ENCODE measurements at places on chromosomes 7 and 10. TPM values are rescaled to one million over a fixed set of nuclear protein-coding genes. Genes with fewer than 3 reads are reported as not detected.

DNA sequence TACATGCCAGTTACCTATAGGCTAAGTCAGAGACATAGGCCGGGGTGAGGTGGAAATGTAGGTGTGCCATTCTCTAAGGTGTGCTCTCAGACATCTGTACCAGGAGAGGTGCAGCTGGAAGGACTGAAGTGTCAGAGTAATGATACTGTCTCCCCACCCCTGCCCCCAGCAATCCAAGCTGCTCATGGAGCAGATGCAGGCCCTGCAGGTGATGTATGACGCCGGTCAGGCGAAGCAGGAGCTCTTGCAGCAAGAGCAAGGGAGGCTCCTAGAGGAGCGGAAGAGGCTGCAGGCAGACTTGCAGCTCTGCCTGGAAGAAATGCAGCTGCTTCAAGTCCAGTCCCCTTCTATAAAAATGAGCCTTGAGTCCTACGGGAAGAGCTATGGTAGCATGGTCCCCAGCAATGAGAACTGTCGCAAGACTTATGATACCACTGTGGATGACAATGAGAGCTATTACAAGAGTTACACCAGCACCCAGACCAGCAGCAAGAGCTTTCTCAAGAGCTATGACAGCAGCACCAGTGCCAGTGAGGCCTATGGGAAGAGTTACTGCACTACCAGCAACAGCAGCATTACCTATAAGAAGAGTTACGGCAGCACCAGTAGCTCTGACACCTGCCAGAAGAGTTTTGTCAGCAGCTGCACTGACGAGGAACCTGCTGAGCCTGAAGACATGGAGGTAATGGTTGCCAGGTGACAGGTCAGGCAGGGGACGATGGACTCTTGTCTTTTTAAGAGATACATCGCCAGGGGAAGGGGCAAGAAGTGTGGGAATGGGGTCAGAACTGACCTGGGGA is 18.4 kb upstream of the FLNC start:
- H3K27me3 ChIP-seq: no peaks in the 10 kb centered on the region
- no peaks in the 10 kb centered on the region for H3K4me1 ChIP-seq
- no peak for DNase-seq

- DNase-seq: no peak
- no peaks in the 10 kb centered on the region for H3K36me3 ChIP-seq
- H3K4me3 ChIP-seq: no peak overlapping the region
- H3K27ac ChIP-seq: no peak overlapping the region
Measured at GRCh38 chr7:11935905-11936304, 103.9 kb upstream of the THSD7A start.

DNA sequence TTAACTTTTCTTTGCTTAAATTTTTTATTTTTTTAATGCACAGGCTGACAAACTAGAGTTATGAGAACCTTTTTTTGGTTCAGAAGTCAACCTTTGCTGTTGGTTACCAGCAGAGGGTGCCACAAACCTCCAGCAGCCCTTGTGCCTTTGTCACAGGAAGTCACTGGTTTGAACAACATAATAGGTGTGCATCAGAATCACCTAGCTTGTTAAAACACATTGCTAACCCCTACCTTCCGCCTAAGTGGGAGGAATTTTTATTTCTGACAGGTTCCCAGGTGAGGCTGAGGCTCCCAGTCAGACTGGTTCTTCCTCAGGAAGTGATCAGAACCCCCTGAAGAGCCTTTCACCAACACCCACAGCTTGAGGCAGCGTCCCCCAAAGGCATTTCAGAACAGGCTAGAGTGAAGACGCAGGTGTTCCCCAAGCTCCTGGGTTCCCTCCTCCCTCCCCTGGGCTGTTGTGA is 22.6 kb upstream of the VDAC2 start:
- peaks cover 6% of the 10 kb centered on the region for H3K4me1 ChIP-seq
- peak; percentile 55 for DNase-seq
- peak overlapping the region; percentile 85 for H3K27ac ChIP-seq
- peaks cover 2% of the 10 kb centered on the region for H3K36me3 ChIP-seq
- H3K27me3 ChIP-seq: no peaks in the 10 kb centered on the region

DNA sequence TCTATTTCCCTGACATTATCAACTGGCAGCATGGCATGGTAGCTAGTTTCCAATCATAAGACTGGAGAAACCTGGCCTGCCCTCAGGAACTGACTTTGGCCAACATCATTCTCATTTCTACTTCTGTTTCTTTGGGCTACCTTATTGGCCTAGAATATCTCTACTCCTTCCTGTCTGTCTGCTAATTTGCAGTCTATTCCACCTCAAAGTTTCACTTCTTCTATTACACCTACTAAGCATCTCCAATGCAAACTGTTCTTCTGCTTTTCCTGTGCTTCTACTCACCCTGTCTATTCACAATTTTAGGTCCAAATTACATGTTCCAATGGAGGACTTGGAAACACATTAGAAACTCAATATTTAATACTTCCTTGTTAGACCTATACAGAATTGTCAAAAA is 65.6 kb downstream of the ZNF503 start:
- H3K27me3 ChIP-seq: peaks cover 6% of the 10 kb centered on the region
- no peaks in the 10 kb centered on the region for H3K4me1 ChIP-seq
- no peaks in the 10 kb centered on the region for H3K36me3 ChIP-seq
- DNase-seq: no peak
- no peak overlapping the region for H3K4me3 ChIP-seq
- H3K27ac ChIP-seq: no peak overlapping the region

DNA sequence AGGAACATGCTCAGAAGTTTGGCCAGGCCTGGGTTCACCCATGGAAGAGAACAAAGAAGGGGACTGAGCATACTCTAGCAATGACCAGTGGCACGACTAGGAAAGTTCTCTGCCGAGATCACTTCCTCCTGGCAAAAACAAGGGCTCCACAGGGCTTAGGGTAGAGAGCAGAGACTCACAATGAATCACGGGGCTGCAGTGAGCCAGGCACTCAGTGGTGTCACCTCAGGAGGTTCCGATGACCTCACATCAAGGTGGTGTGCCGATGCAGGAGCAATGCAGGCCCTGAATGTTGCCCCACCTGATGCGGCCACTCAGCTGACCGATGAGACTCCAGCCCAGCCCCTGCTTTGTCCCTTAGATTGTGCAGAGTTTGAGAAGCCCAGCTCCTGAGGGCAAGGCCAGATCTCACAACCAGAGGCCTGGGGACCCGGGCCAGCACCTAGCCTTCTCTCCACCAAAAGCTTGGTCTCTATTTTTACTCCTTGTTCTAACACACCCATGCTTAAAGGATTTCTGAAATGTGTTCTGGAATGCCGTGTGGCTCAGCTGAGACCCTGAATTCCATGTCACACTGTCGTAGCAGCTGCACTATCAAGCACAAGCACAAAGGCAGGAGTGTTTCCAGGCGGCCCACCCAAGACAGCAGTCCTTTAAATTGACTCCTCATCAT is 60.9 kb downstream of the COBL start:
- no peak for DNase-seq
- peaks cover 3% of the 10 kb centered on the region for H3K27me3 ChIP-seq
- H3K4me3 ChIP-seq: no peak overlapping the region
- H3K27ac ChIP-seq: no peak overlapping the region
- no peaks in the 10 kb centered on the region for H3K4me1 ChIP-seq

DNA sequence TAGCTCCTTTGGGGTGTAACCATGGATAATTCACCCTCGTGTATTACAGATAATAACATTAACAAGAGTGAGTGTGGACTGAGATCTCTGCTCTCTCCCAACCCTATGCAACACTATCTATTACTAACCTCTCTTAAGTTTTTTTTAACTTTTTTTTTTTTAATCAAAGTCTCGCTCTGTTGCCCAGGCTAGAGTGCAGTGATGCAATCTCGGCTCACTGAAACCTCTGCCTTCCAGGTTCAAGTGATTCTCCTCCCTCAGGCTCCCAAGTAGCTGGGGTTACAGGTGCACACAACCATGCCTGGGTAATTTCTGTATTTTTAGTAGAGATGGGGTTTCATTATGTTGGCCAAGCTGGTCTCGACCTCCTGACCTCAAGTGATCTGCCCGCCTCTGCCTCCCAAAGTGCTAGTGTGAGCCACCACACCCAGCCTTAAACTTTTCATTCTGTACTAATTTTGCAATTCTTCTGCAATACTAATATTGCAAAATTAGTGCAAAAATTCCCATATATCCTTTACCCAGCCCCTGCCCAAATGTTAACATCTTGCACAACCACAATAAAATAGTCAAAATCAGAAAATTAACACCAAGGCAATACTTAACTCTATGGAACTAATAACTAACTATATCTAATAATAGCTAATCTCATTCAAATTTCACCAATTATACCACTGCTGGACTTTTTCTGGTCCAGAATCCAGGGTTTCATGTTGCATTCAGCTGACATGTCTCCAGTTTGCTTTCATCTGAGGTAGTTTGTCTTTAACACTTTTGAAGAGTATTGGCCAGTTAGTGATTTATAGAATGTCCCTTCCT is 66.5 kb upstream of the TCF7L2 start:
- no peak overlapping the region for H3K27ac ChIP-seq
- H3K4me1 ChIP-seq: no peaks in the 10 kb centered on the region
- no peaks in the 10 kb centered on the region for H3K27me3 ChIP-seq
- no peak overlapping the region for H3K4me3 ChIP-seq

GRCh38 chr10:75209086-75209920 is 1.3 kb upstream of the VDAC2 start:
- H3K4me3 ChIP-seq: peak overlapping the region; percentile 98
- no peaks in the 10 kb centered on the region for H3K27me3 ChIP-seq
- DNase-seq: no peak
- peaks cover 30% of the 10 kb centered on the region for H3K4me1 ChIP-seq

Gene LRRC17
- total RNA-seq: not detected

Gene UBTD1
- 0.99 TPM for total RNA-seq

Gene LAMTOR4
- total RNA-seq: 104 TPM
